Fibroblast of the aortic adventitia (primary cell): ENCODE measurements at places on chromosomes 13 and 19. TPM values are rescaled to one million over a fixed set of nuclear protein-coding genes. Genes with fewer than 3 reads are reported as not detected.

CDX2 gene
- not detected in 2 replicates for total RNA-seq

PCDH17 gene
- 0.82 and 1.4 TPM in 2 replicates for total RNA-seq

DACH1 gene
- 0.08 and 0.09 TPM in 2 replicates for total RNA-seq

LPAR6 gene
- total RNA-seq = 0.90 and 11.2 TPM in 2 replicates

MYO16 gene
- total RNA-seq = under 0.01 and 0.16 TPM in 2 replicates

TMEM38A gene
- 1.4 and 3.3 TPM in 2 replicates for total RNA-seq

CYP2A6 gene
- not detected in 2 replicates for total RNA-seq

RUBCNL gene
- total RNA-seq = 0.16 and 4.6 TPM in 2 replicates

SLC17A7 gene
- 0.49 TPM in 1 of 2 replicates, not detected in the other for total RNA-seq

CRX gene
- not detected in 2 replicates for total RNA-seq

SF3A2 gene
- total RNA-seq = 11.9 and 29.6 TPM in 2 replicates

DNA sequence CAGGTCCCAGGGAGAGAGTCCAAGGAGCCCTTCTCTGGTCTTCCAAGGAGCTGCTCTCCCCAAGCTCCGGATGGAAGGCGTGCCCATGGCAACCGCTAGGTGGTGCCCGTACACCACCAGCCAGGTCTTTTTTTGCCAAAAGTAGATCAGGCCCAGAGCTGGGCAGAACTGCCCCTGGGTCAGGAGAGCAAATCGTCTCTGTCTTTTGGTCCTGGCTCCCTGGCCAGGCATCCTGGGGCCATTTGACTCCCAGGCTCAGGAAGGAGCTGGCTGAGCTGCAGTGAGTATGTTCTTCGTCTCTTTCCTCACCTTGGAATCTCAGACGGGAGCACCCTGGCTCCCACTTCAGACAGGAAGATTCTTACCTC lies 24.6 kb upstream of the BCL3 start:
- peak; percentile 87 for DNase-seq

- no peak for DNase-seq
Observed at GRCh38 chr19:33698576-33699435, 77.1 kb downstream of the CHST8 start.

- no peak for DNase-seq
Observed at GRCh38 chr13:99282264-99283231, 24.4 kb upstream of the GPR18 start.

GRCh38 chr13:61415749-61416148 lies at the start of gene PCDH20:
Gene PCDH20, minus strand, starts transcription at chr13:61415849. Its CDS starts 691 bp downstream, at chr13:61415158.
- DNase-seq = no peak

DNA sequence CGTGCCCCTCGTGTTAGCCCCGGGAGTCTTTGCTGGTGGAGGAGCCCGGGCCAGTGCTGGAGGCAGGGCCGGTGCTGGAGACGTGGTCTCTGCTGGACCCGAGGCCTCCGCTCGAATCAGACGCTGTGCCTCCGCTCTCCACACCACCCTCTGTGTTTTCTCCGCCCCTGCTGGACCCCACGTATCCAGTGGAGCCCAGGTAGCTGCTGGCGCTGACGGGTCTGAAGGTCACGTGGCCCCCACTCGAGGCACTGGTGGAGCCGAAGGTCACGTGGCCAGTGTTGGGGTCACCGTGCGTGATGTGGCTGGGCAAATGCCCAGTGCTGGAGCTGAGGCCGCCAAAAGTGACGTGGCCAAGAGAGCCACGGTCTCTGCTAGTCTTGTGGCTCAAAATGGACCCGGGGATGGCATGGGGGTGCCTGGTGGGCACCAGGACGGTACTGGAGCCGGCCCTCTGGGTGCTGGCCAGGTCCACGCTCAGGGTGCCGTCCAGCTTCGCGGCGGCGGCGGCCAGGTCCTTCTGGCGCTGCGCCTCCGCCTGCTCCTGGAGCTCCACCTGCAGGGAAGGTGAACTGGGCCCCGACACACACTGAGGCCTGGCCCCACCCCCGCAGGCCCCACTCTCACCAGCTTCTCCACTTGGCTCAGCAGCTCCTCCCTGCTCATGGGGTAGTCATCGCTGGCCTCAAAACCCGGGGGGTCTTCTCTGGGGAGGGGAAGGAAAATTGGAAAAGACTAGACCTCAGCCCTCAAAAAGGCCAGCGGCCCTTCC lies 27.3 kb downstream of the ZNF114 start:
- no peak for DNase-seq

GRCh38 chr13:24868874-24869273 lies 104.9 kb downstream of the RNF17 start:
- no peak for DNase-seq

DNA sequence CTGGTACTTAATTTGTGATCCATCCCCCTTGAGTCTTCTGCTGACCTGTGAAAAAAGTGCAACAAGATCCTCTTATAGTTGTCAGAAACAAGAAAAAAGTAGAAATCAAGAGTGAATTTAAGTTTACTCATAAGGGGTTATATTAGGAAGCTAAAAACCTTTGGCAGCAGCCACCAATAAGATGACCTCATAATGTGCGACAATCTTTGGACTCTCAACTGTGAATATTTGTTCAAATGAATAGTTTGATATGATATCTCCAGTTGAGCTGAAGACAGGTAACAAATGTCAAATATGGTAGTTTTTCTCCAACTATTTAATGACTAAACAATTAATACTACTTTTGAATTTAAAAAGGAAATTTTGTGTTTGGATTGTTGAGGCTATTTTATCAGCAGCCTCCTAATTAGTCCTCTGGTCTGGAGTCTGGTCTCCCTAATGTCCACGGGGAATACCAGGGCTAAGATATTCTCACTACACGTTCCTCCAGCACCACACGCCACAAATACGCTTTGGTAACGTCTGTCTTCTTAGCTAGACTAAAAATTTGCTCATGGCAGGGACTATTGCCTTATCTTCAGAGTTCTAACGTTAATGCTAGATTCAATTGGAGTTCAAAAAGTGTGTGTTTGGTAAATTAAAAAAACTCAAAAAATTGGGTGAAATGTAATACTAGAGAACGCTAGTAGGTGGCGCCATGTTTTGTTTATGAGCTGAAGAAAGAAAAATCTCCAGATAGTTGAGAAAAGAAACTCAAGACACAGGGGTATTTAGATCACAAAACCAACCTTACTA lies 51.0 kb upstream of the PDX1 start:
- DNase-seq = peak; percentile 32

DNA sequence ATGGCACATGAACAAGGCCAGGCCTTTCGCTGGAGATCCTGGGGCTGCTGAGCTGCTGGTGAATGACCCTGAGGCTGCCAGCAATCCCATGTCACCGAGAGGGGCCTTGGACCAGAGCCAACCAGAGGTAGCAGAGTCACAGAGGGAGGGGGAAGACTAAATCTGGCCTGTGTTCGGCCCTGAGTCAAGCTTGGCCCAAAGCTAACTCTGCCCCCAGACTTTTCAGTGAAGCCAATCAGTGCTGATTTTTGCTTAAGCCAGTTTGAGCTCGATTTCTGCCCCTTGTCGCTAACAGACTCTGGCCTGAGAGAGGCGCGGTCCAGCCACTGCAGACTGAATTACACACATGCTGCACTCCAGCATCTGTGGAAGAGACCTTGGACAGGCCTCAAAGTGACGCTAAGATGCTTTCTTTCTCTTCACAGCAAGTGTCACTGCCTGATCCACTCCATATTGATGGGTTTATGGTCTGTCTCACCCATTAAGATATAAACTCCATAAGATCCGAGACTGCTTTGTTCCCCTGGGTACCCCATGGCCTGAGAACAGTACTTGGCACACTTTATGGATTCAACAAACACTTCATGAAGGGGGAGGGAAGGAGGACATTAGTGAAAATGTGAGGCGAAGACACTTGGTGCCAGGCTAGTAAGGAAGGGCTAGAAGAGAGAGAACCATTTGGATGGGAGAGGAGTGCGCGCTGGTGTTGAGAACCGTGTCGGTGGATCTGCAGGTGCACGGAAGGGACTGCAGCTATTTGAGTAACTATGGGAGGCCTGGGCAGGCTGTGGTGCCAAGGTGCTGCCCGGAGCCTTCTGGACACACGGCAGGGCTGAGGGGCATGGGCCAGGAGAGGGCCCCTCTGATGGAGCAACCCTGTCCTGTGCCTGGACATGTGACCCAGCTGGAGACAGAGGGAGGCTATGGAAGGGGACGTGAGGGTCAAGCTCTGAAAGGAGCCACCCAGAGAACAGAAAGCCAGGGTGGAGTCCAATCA lies 17.6 kb downstream of the RANBP3 start:
- no peak for DNase-seq

GRCh38 chr13:30111810-30112209 lies 195.5 kb downstream of the KATNAL1 start:
- DNase-seq = no peak

DNA sequence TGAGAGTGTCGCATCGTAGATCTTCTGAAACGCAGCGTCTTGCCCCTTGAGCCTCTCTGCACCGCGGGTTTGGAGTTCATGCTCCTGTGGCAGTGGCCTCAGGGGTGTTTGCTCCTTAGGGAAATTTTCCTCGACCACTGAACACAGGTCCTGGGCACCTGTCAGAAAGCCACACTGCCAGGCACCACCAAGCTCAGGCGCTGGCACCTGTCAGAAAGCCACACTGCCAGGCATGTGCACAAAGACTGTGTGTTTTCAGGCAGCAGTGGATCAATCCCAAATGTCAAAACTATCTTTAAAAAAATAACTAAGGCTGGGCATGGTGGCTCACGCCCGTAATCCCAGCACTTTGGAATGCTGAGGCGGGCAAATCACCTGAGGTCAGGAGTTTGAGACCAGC lies 87.1 kb downstream of the ATP11A start:
- DNase-seq = no peak

- DNase-seq = no peak
Observed at GRCh38 chr13:111326621-111326965, 6.2 kb downstream of the TEX29 start.

DNA sequence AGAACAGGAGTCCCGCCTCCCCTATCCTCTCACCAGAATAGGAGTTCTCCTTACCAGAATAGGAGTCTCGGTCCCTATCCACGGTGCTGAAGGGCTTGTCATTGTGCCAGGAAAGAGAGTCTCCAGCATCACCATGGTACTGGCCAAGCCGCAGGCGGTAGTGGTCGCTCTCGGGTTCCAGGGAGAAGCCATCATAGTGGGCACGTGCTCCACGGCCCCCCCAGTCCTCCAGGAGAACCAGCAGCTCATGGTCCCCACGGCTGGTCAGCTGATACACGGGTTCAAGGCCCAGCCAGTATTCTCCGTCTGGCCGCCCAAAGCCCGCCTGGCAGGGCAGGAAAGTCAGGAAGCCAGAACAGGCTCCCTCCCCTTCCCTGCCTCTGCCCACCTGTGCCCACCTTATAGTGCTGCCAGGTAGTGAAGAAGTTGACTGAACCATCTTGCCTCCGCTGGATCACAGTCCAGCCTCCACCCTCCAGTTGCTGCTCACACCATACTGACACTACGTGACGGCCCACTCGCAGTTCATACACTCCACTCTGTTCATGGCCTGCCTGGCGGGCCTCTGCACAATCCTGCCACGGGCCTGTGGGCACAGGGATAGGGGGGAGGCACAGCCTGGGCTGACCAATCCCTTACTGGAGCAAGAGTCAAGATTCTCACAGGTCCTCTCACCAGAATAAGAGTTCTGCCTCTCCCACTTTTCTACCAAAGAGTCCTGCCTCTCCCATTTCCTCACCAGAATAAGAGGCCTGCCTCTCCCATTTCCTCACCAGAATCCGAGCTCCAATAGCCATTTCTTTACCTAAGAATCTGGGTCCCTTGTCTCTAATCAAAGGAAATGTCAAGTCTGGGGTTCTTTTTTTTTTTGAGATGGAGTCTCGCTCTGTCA lies 7.4 kb downstream of the SHFL start:
- DNase-seq = no peak

GRCh38 chr13:82614086-82614485 lies 1268.2 kb downstream of the SLITRK1 start:
- no peak for DNase-seq

- no peak for DNase-seq
Observed at GRCh38 chr13:21546372-21546771, 57.6 kb downstream of the MICU2 start.

- no peak for DNase-seq
Observed at GRCh38 chr19:6465006-6465405, 935 bp downstream of the CRB3 start.

- no peak for DNase-seq
Observed at GRCh38 chr19:47752440-47753211, 7.3 kb downstream of the NOP53 start.

GRCh38 chr13:65985612-65986011 lies 1244.5 kb downstream of the PCDH9 start:
- DNase-seq = no peak

GRCh38 chr13:35213911-35214310 lies 262.6 kb downstream of the MAB21L1 start:
- DNase-seq = no peak

DNA sequence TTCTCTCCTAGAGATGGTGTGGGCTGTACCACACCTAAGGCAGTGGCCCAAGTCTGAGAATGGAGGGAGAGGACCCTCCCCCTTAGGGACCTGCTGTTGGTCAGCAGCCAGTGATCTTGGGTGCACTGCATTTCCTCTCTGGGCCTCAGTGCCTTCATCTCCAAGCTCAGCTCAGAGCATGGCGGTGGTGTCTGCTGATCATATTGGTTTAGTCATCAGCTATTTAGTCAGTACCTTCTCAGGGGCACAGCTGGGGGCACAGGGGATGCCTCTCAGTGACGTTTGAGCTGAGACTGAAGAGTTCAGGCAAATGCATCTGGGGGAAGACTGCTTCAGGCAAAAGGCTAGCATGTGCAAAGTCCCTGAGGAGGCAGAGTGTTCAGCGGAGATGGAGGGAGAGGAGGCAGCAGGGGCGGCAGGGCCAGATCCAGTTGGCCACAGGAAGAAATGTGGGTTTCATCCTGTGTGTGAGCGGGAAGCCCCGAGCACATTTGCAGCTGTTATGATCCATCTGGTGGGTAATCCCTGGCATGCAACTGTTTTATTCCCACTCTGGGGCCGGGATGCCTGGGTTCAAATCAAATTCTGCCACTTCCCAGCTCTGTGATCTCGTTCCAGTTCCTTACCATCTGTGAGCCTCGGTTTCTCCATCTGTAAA lies 15.7 kb upstream of the PGLS start:
- DNase-seq = no peak
